ENCODE measurements at places on chromosomes 1 and 21.
A peak's percentile ranks its signal among the peaks of the same experiment; 100 is the strongest.

DNA sequence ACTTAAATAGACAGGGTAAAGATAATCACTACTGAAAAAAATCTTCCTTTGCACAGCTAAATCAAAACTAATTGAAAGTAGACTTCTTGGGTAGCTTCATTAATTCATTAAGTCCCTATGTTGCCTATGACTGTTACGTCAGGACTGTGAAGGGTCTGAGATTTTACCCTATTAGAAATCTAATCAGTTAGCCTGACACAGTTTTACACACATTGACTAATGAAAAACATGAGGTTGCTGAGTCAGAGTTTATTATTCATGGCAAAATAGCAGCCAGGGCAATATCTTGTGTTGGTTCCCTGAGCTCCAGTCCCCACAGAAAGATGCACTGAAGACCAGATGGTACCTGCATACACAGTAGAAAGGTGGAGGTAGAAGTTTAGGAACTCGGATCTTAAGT lies 262.5 kb upstream of the ZP4 start:
- no peak for DNase-seq

- no peak for DNase-seq
Observed at GRCh38 chr1:28864695-28865094, 49.7 kb upstream of the EPB41 start.

GRCh38 chr1:20184481-20184900 lies 1.4 kb upstream of the UBXN10 start:
- no peak for DNase-seq

DNA sequence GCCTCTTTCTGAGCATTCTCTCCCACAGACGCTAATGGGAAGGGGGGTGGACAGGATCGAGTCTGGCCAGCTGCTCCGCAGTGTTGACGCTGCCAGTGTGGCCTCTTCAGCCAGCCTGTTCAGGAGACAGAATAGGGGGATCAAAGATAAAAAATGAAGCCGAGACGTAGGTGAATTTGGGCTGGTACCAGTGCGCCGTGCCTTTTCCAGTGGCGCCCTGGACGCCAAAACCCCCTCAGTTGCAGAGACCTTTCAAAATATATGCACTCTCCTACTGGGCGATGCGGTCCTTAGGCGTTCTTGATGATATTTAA lies 1.1 kb downstream of the TTC3 start:
- DNase-seq = no peak

GRCh38 chr1:188958461-188959115 lies 1519.1 kb downstream of the BRINP3 start:
- DNase-seq = no peak

DNA sequence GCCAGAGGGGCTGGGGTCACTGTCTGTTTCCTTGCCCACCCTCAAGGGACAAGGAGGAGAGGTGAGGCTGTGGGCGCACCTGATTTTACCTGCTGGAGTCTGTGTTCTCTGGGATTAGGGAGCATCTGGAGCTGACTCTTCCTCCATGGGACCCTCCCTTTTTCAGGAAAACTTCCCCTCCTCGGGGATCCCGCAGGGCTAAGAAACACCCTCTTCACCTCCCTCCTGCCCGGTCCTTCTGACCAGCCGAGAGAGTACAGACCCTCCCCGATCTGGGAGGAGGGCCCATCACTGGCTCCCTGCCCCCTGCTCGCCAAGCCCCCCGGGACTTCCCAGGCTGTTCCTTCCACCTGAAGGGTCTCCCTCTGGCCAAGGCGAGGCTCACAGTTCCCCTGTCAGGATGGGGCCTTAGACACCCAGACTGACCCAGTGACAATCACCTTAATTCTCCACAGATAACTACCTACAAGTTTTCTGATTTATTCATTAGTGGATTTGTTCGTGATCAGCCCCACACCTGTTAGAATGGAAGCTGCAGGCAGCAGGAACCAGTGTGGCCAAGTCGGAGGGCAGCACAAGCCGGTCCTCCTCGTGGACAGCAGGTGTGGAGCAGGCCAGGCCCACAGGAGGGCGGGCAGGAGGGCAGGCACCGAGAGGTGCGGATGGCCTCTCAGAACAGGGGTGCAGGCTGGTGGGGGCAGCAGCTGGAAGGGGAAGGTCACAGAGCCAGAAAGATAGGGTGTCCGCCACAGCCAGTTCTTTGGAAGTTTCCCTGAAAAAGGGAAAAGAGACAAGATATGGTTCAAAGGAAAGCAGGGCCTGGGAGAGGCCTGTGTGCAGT lies 15.9 kb upstream of the SAMD11 start:
- DNase-seq = no peak

- no peak for DNase-seq
Observed at GRCh38 chr1:111196213-111196612, 4.2 kb downstream of the DENND2D start.

- no peak for DNase-seq
Observed at GRCh38 chr1:235911876-235912275, 45.2 kb upstream of the LYST start.

DNA sequence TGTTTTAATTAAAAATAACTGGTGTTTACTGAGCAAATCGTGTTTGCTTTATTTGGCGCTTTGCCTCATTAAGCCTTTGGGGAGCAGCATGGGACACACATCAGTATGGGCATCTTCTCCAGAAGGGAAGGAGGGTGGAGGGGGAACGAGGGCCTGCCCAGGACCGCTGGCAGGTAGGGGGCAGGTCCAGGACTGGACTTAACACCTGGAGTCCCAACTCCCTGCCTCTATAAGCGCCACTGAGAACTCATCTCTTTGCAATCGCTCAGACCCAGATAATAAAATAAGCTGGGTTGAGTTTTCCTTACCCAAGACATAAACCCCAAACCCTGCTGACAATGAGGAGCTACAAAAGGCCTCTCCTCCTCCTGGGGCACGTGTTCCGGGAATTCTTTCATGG lies 15.1 kb downstream of the ABCG1 start:
- DNase-seq = no peak

- no peak for DNase-seq
Observed at GRCh38 chr1:234941321-234942011, 187.2 kb downstream of the TOMM20 start.

- no peak for DNase-seq
Observed at GRCh38 chr21:42235593-42235992, 16.7 kb downstream of the ABCG1 start.

- no peak for DNase-seq
Observed at GRCh38 chr1:47487332-47487731, 49.5 kb downstream of the FOXD2 start.

DNA sequence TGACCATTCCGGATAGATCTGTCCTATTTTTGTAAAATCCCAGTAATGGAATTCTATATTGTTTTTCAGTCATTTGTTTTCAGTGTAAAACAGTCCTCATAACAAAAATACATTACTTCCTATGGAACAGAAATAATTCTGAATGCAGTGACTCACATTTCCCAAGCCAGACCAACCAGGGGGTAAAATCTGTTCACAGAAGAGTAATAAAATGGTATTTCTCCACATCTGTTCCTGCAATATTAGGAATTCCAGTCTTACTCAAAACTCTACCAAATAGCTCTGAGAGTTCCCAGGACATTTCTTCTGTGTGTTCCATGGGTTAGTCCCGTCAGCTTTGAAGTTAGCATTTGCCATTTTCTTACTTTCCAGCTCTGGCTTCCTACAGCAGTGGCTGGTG lies 2.6 kb upstream of the DDR2 start:
- no peak for DNase-seq

DNA sequence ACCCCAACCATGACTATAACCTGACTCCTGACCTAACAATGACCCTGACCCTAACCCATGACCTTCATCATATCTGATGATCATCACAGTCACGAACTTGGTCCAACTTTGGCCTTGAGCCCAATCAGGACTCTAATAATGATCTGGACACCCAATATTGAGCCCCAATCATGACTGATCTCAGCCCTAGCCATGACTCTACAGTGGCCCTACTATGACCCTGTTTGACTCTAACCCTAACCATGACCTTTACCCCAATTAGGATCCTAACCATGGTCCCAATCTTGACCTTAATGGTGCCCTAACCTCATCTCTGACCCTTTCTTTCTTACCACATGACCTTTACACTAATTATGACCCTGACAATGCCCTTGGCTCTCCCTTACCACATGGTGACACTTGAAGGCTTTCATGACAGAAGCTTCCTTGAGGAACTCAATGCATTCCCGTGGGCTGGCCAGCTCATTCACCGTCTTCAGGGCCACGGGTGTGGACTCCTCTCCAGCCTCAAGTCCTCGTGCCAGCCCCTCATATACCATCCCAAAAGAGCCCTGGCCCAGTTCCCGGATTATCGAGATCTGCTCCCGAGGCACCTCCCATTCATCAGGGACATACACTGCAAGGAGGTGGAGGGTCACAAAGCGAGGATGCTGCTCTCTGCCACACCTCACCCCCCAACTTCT lies 16.2 kb downstream of the INSRR start:
- no peak for DNase-seq

GRCh38 chr1:211660718-211661222 lies 14.7 kb downstream of the NEK2 start:
- no peak for DNase-seq

DNA sequence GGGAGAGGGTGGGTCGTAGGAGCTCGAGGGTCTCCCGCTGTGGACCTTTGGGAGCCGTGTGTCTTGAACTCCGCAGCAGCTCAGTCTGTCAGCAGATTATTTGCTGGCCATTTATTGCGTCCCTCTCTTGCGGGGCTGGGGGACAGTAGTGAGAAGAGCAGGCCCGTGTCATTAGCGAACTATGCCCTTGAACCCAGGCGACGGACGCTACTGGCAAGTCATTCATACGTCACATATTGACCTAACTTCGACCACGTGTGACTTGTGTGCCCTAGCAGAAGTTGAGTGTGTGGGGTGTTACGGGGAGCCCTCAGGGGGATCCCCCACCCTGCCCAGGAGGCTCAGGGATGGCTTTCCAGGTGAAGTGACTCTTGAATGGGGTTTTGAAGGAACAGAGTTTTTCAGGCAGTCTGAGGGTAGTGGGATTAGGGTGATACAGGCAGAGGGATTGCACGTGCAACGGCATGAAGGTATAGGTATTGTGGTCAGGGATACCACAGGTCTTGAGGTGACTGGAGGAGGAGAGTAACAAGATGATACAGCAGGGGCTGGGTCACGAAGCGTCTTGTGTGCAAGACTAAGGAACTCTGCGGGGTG lies 13.0 kb downstream of the RCC1 start:
- no peak for DNase-seq

GRCh38 chr1:198520524-198521254 lies 19.8 kb downstream of the ATP6V1G3 start:
- DNase-seq = no peak

GRCh38 chr1:84724128-84724860 lies 34.0 kb upstream of the SSX2IP start:
- peak; percentile 16 for DNase-seq

Measured in SJCRH30 (cell line).